ENCODE measurements at places on chromosomes 12 and 14.
A peak's percentile ranks its signal among the peaks of the same experiment; 100 is the strongest.

DNA sequence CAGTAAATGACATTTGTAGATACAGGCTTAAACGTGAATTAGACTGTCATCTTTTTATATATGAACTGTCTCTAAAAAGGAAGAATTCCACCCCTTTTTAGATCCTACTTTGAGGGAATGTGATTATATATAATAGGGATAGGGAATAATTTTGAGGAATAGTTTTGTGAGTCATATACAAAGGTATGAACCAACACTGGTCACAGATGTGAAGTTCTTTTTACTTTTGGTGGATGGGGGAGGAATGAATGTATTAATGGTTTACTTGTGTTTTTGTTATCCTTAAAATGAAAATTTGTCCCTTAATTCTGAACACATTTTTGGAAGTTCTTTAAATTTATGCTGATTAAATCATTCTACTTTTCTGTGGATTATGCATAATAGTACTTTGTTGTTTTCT lies 30.4 kb downstream of the FRS2 start:
- no peak for DNase-seq

DNA sequence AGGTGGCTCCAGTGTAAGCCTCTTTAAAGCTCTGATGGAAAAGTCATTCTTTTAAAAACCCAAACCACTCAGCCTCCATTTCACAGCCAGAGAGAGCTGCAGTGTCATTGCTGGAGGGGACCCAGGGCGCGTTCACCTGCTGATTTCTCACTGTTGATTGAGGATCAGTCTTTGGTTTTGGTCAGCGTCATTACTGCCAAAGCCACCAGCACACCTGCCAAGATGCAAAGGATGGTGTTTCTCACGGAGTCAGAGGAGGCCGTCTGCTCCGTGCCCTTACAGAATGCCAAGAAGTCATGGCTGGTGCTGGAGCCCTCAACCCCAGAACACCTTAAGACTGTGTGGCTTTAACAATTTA lies 32.8 kb upstream of the BATF start:
- DNase-seq, result no peak

- DNase-seq, result no peak
These were observed 72.7 kb downstream of the ESR2 start for GRCh38 chr14:64221391-64222003.

GRCh38 chr12:12734561-12735071 lies 17.4 kb downstream of the CDKN1B start:
- DNase-seq, result no peak

- peak; percentile 60 for DNase-seq
These were observed 3.9 kb upstream of the POC1B start for GRCh38 chr12:89529738-89530137.

- DNase-seq, result no peak
These were observed 75.0 kb upstream of the RBM19 start for GRCh38 chr12:114041136-114041535.

- no peak for DNase-seq
These were observed 19.5 kb downstream of the VSX2 start for GRCh38 chr14:74258764-74259035.

DNA sequence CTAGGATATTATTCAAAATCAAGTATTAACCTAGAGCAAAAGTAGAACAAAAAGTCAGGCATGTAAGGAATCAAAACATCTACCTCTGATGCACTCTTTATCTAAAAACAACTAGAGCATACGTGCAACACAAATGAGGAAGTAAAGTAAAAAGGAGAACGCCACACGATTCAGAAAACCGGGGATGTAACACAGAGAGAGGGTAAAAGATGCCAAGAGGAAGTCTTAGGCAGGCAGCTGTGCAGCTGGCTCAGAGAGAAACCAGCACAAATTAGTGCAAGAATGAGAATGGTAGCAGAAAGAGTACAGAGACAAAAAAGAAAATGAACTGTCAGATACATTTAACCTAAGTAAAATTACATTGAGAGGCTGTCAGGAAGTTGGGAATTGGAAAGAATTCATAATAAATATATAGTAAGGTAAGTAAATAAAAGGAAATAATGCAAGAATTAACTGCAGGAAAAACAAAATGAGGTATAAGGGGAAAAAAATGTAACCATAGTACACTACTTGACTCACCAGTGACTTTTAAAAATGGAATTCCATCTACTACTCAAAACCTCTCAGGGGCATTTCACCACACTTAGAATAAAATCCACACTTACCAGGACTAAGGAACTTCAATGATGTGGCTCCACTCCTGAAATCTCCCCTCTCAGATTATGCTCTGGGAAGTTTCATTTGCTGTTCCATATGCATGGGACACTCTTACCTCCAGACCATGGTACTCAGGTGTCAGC lies 17.1 kb downstream of the BCAT1 start:
- no peak for DNase-seq

- DNase-seq, result no peak
These were observed 47.2 kb downstream of the PEBP1 start for GRCh38 chr12:118183155-118183554.

- no peak for DNase-seq
These were observed 66.6 kb downstream of the KDM2B start for GRCh38 chr12:121514184-121514742.

DNA sequence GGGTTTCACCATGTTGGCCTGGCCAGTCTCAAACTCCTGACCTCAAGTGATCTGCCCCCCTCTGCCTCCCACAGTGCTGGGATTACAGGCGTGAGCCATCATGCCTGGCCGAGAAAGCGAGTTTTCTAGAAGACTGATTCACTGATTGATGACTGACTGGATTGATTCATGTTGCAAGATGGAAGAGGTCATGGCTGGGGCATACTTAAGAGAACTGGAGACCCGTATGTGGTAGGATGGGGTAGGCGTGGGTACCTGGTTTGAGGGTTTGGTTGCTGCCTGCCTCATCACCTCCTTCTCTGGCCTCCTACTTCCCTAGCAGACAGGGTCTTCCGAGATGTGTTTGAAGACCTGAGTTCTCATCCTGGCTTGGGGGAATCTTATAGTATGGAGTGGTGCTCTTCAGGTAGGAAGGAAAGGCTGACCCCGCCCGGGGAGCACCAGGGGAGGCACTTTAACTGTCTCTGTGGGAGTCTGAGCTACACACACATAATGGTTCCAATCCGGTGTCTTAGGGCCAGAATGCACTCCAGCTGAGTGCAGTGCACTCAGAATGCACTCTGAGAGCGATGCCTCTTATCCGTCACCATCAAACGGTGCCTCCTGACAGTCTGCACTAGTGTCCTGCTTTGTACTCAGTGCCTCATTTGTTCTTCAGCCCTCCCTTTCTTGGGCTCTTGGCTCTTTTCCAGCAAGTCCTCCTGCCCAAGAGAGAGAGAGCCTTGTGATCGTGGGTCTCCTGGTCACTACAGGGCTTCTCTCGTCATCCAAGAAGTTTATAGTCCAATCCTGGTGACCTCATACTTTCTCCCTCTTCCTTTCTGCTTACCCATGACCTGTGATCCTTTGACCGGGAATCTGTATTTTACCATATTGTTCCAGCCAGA lies 19.7 kb downstream of the PLEKHG3 start:
- no peak for DNase-seq

DNA sequence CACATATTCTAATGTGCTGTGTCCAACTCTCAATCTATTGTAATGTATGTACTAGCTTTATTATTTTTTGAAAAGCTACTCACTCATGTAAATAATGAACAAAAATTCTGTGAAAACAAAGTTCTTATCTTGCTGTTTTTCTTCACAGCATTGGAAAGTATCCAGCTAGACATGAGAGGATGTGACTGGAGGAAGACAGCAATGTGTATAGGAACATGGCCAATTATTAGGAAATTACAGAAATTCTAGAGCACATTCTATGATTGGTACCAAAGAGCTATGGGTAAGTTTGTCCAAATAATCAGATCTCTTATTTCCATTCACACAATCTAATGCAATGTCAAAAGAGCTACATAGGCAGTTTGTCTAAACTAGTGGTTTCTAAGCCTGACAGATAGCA lies 1100.2 kb downstream of the FSCB start:
- no peak for DNase-seq

DNA sequence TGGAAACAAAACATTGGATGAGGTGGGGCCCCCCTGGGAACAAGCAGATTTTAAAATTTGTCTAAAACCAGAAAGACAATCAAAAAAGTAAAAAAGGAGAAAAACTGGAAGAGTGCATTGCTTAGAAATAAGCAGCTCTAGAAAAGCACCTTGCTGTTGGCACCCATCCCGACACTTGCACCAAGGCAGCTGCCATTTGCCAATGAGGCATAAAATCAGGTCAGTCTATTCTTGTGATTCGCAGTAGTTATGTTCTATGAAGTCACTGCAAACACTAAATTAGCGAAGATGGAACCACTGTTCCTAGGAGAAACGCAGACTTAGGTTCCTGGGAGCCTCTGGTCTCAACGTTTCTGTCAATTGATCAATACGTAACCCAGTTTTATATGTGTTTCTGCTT lies 16.2 kb downstream of the VPS33A start:
- no peak for DNase-seq

GRCh38 chr12:59650588-59651228 lies 54.9 kb downstream of the SLC16A7 start:
- DNase-seq, result no peak

- no peak for DNase-seq
These were observed 30.7 kb upstream of the STXBP6 start for GRCh38 chr14:25080682-25081081.

DNA sequence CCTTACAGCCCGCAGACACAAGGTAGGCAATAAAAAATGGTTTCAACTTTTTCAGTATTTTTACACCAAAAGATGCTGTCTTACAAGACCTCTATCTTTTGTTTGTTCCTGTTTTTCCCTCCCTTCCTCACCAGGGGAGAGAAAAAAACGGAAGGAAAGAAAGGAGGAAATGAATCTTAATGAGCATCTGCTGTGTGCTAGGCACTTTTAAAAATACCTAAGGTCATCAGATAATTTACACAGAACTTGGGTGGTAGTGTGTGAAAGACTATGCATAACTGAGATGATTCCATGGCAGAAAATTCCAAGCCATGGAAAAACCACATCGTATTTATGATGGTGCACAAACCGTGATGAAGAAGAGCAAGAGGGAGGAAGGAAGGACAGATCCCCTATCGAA lies 121.2 kb downstream of the DIP2B start:
- no peak for DNase-seq

DNA sequence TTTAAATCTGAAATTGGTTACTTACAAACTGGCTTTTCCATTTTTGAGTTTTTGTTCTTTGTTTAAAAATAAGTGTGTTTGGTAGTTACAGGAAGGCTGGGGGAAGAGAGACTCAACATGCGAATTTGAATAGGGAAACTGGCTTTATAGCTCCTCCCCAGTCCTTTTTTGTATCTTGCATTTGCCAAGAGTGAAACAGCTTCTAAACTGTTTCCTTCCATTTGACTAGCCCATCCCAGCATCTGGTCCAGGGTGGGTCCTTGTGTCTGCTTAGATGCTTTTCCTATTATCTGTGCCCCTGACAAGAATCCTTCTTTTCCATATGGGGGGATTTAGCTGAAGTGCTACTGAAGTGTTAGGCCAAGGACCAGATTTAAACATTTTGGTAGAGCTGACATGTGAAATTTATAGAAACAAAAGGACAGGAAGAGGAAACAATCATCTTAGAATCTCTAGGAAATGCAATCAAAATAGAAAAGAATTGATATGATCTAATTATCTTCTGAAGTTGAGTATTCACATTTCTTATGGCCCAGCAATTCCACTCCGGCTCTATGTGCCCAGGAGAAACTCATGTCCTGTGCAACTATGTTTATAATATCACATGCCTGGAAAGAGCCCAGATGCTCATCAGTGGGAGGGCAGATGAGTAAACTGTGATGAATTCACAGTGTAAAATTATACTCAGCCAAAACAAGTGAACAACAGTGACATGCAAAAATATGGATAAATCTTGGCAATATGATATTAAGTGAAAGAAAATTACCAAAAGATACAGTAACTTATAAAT lies 7.4 kb downstream of the SMOC1 start:
- no peak for DNase-seq

- DNase-seq, result peak; percentile 3
These were observed 26.2 kb upstream of the PLEKHG6 start for GRCh38 chr12:6284273-6284672.

GRCh38 chr12:68962877-68963855 lies 30.2 kb upstream of the CPM start:
- DNase-seq, result no peak

- no peak for DNase-seq
These were observed 40.6 kb downstream of the CHGA start for GRCh38 chr14:92963301-92964123.

GRCh38 chr12:32312049-32312670 lies 87.2 kb upstream of the FGD4 start:
- no peak for DNase-seq

DNA sequence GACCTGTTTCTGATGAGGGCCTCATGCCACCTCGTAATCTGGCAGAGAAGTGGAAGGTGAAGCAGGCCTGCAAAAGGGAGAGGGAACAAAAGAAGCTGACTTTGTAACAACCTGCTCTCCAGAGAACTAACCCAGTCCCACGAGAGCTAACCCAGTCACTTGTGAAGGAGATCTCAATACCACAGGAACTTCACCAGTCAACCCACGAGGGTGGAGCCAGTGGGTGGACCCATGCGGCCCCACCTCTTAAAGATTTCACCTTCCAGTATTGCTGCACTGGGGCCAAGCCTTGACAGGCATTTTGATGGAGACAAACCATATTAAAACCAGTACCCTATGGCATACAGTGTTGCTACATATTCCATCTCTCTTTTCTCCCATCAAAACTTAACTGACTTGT lies 55.1 kb downstream of the SERPINA10 start:
- DNase-seq, result no peak

- no peak for DNase-seq
These were observed 101.3 kb downstream of the PTPRO start for GRCh38 chr12:15423629-15424028.

GRCh38 chr12:27524839-27525753 lies 1.1 kb downstream of the PPFIBP1 start:
- DNase-seq, result no peak

GRCh38 chr12:13101821-13102375 lies 1.6 kb downstream of the GSG1 start:
- DNase-seq, result no peak

DNA sequence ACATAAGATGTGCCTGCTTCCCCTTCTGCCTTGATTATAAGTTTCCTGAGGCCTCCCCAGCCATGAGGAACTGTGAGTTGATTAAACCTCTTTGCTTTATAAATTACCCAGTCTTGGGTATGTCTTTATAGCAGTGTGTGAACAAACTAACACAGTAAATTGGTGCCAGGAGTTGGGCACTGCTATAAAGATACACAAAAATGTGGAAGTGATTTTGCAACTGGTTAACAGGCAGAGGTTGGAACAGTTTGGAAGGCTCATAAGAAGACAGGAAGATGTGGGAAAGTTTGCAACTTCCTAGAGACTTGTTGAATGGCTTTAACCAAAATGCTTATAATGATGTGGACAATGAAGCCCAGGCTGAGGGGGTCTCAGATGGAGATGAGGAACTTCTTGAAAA lies 264.1 kb downstream of the DACT1 start:
- no peak for DNase-seq

- no peak for DNase-seq
These were observed 69.2 kb upstream of the ETV6 start for GRCh38 chr12:11580125-11580751.

DNA sequence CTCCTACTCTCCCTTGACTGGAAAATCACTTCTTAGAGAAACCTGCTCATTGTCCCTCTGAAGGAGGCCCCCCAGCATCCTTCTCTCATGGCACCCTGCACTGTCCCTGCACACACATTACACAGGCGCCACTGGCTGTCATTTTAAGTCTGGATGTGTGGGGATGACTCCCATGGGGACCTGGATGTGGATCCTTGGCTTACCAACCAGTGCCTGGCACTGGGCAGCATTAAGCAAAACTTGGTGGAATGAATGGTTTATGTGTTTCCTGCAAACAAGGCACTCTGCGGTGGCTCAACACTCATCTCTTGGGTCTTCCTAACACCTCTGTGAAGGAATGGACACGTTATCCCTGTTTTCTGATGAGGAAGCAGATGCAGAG lies 162.4 kb downstream of the RBM19 start:
- no peak for DNase-seq

Data from stimulated activated naive CD4-positive, alpha-beta T cell (primary cell).